ENCODE measurements at places on chromosomes 2 and 18. TPM values are rescaled to one million over a fixed set of nuclear protein-coding genes. Genes with fewer than 3 reads are reported as not detected.

The KRTCAP3 gene
- 50.2 TPM for polyA plus RNA-seq

GRCh38 chr18:57803103-57803969 lies at the start of gene ATP8B1:
ATP8B1 (minus strand) TSS chr18:57803315; CDS start chr18:57731807, 71,508 bp downstream.
- peak; percentile 79 for DNase-seq

The DRC1 gene
- 2.5 TPM for polyA plus RNA-seq

- no peak for DNase-seq
These were observed 52.0 kb downstream of the PHLPP1 start for GRCh38 chr18:62767321-62767720.

The ZCCHC2 gene
- polyA plus RNA-seq, result 9.3 TPM

The SCN2A gene
- polyA plus RNA-seq, result 0.02 TPM

GRCh38 chr2:164657129-164657528 lies 35.8 kb upstream of the GRB14 start:
- no peak for DNase-seq

GRCh38 chr2:30756051-30756719 lies 51.1 kb downstream of the CAPN13 start:
- peak; percentile 39 for DNase-seq

DNA sequence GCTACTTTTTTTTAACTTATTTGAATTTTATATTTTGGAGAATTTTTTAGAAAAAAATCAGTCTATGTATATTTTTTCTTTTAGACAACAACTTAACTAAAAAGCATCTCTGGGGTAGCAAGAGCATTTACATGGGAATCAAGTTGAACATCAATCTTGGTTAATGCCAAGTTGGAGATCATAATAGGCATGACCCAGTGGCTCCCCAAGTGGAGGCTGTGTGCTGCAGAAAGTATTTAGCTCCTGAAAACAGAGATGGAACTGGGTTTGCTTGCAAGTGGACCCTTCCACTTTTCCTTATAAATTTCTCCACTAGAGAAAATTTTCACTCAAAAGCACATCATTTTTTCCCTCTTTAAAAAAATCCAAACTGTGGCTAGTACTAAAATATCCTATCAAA lies 23.9 kb upstream of the CAVIN2 start:
- no peak for DNase-seq

- DNase-seq, result no peak
These were observed 505.4 kb downstream of the CPS1 start for GRCh38 chr2:211061612-211062296.

GRCh38 chr2:160224060-160224459 lies 24.0 kb upstream of the ITGB6 start:
- DNase-seq, result no peak

GRCh38 chr2:174551697-174552096 lies 45.9 kb downstream of the WIPF1 start:
- DNase-seq, result no peak

- DNase-seq, result no peak
These were observed 648 bp upstream of the LYPD6B start for GRCh38 chr2:149037851-149038250.

- DNase-seq, result no peak
These were observed 14.4 kb upstream of the VRK2 start for GRCh38 chr2:58032016-58032763.

DNA sequence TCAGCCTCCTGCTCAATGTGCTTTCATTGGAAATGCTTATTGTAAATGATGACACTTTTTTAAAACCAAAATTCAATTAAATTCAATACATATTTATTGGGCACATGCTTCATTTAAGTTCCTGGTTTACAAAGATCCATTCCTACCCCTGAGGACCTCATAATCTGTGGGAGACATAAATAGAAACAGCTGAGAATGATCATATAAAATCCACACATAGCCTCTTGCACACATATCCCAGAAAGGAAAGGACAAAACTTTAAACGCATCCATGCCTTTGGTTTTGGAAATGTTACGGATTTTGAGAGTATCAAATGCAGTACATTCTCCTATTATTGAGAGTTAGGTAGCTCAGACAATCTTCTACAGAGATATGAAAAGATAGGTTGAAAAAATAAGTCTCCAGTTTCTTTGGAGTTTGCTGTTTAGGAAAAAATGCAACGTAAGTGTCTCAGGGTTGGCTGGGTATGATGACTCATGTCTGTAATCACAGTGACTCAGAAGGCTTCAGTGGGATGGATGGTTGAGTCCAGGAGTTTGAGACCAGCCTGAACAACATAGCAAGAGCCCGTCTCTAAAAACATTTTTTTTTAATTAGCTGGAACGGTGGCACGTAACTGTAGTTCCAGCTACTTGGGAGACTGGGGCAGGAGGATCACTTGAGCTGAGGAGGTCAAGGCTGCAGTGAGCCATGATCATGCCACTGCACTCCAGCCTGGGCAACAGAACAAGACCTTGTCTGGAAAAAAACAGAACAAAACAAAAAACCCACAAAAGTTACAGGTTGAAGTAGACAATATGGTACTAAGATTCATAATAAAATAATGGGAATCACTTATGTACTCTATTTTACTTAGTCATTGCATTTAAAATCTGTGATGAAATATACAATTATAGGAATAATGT lies 3.9 kb upstream of the PRELID3A start:
- no peak for DNase-seq

- no peak for DNase-seq
These were observed 166.0 kb downstream of the AGAP1 start for GRCh38 chr2:235659767-235660322.

GRCh38 chr2:38978296-38978903 lies 88.7 kb downstream of the ARHGEF33 start:
- DNase-seq, result no peak

The NEB gene
- polyA plus RNA-seq, result 0.52 TPM

- no peak for DNase-seq
These were observed 66.0 kb downstream of the TTC32 start for GRCh38 chr2:19835781-19836281.

The C2orf15 gene
- polyA plus RNA-seq, result 2.7 TPM

DNA sequence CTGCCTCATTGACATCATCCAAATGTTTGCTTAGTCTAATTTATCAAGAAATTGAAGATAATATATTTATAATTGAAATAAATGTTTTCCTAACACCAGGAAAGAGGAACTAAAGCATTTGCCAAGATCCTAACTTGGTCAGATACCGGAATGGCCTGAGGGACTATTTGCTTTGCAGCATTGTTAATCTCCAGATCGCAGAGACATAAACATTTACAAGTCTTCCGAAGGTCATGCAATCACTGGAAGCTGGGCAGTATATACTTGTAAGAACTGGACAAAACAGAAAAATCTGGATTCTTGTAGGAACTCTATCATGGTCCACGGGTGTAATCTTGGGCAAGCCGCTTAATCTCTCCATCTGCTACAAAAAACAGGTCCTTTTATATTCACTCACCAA lies 42.2 kb downstream of the CYBRD1 start:
- no peak for DNase-seq

DNA sequence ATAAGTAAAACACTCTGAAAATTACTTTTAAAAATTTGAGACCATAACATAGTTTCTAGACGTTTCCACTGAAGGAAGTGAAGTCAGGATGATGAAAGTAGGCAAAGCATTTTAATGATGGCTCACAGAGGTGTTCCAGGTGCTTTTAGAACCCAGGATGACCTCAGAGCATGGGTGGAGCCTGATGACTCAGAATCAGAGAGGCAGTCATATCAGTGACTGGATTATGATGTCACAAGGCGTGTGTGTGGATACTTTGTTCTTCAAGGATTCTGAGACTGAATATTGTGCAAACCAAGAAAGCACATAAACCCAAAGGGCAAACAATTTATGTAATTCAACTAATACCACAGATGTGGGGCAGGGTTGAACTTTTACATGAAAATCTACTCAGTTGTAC lies 208.0 kb upstream of the FBXO11 start:
- DNase-seq, result no peak

The KLF7 gene
- 4.4 TPM for polyA plus RNA-seq

Measured in lung (tissue), 17 donors.